Activated CD8-positive, alpha-beta memory T cell treated with anti-CD3 and anti-CD28 coated beads, Interleukin-2, amount 50 U/mL, for 4 hours (primary cell): ENCODE measurements at places on chromosomes 7 and 10.

- DNase-seq, result no peak
Measured at GRCh38 chr10:30688456-30688855, 58.9 kb upstream of the LYZL2 start.

- no peak for DNase-seq
Measured at GRCh38 chr7:33837356-33837851, 67.9 kb upstream of the BMPER start.

DNA sequence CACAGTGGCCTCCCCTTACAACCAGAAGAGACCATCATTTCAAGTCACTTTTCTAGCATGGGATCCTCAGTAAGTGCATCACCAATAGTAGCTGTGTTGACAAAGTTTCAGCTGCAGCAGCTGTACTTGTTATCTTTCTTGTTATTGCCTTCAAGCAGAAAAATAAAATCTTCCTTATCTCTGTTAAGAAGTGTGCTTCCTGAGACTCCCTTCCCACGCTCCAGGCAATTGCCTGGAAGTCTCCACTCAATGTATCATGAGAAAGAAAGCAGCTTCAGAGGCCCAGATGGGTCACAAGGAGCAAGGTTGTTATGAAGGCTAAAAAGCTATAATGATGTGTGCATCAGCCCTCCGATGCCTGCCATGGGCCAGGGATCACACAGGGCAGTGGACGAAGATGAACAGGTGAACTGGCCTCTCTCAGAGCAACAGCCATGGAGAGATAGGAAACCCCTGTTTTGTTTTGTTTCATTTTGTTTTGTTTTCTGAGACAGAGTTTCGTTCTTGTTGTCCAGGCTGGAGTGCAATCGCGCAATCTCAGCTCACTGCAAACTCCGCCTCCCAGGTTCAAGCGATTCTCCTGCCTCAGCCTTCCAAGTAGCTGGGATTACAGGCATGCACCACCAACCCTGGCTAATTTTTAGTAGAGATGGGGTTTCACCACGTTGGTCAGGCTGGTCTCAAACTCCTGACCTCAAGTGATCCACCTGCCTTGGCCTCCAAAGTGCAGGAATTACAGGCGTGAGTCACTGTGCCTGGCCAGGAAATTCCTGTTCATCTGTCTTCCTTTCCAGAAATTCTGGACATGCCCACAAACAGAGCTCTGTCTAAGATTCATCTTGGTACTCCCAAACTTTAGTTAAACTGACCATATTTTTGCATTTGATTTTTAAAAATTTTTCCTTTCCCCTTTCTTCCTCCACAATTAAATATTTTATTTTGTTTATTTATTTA is 340.5 kb downstream of the TNS3 start:
- no peak for DNase-seq

DNA sequence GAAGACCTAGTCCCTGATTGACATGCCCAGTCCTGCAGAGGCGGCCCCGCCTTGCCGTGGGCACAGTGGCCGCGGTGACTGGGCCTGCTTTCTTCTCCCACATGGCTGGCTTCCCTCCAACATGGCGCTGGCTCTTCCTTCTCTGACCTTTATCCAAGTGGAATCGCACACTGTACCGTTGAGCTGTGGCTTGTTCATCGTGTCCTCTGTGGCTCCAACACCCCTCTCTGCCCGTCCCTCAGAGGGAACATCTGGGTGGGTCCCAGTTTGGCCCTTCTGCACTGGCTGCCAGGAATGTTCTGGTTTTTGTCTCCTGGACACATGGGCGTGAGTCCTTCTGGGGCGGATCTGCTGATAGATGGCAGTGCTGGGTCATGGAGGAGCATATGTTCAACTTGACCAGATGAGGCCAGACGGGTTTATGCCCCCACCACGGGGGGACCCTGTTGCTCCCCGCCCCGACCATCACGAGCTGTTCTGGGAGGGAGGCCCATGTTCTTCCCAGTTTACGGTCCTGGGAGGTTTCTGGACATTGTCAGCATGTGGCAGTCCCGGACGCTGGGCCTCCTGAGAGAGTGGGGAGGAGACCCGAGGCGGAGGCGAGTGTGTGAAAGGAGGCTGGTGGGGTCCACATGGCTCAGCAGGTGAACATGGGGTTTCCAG is 63.5 kb downstream of the LHPP start:
- DNase-seq, result no peak

DNA sequence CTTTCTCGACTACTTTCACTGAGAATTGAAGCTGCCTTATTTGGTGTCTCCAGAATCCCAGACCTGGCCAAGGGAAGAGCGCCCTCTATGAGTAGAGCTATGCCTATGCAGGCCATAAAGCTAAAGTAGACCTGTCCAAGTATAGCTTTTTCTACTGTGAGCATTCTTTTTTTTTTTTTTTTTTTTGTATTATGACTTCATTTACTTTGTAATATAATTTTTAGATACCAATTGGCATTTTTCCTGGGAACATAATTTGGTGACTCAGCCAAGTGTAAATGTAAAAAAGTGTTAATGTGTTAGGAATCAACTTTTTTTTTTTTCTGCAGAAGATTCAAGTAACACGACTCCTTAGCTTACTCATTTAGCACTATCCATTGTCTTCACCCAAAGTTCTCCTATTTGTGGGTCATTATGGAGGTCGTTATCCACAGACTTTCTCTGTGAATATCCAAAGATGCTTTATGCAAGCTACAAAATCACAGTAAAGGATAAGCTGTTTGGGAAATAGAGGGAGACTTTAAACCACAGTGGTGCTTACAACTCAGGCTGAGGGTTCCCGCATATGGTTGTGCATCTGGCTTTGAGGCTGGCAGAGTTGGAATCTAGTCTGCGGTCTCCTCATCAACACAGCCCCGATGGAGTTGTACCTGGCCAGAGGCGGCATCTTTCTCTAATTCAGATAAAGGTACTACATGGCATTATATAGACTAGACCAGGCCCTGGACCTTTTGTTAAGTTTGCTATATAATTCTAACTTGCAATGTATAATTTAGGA is 1040.2 kb upstream of the SORCS1 start:
- DNase-seq, result no peak

DNA sequence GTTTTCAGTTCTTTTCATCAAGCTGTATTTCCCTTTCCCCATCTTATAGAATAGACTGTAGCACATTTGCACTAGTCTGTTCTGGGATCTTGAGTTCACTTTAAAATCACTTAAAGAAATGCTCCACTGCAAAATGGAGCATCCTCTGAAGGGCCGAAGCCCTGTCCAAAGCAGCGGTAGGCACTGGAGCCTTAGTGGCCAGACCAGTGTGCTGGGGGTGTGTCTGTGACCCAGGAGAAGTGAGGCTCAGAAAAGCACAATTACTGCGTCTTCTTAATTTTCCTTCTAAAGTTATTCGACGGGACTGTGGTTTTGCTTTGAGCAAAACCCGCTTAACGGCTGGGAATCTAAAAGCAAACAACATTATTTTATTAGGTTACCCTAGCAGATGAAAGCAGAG is 205.7 kb downstream of the SLC25A13 start:
- DNase-seq, result no peak

DNA sequence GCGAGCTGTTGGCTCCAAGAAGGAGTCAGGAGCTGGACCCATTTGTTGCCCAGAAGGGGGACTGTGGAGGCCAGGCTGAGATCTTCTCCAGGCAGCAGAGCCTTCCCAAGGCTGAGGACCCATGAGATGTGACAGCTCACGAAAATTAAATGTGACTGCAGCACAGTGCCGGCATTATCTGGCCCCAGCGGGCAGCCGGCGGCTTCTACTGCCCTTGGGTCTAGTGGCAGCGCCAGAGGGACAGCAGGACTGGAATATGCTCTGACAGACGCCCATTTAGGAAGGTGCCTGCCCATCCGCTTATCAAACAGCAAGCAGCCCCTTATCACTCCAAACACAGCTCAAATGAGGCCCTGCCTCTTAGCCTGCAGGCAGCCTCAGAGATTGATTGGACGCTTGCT is 122.9 kb upstream of the LYZL2 start:
- no peak for DNase-seq

GRCh38 chr10:37765216-37765615 is 92.2 kb downstream of the ZNF248 start:
- DNase-seq, result no peak

- no peak for DNase-seq
Measured at GRCh38 chr10:29529146-29529545, 105.6 kb downstream of the SVIL start.

- DNase-seq, result no peak
Measured at GRCh38 chr7:118858651-118859149, 634.2 kb downstream of the ANKRD7 start.

DNA sequence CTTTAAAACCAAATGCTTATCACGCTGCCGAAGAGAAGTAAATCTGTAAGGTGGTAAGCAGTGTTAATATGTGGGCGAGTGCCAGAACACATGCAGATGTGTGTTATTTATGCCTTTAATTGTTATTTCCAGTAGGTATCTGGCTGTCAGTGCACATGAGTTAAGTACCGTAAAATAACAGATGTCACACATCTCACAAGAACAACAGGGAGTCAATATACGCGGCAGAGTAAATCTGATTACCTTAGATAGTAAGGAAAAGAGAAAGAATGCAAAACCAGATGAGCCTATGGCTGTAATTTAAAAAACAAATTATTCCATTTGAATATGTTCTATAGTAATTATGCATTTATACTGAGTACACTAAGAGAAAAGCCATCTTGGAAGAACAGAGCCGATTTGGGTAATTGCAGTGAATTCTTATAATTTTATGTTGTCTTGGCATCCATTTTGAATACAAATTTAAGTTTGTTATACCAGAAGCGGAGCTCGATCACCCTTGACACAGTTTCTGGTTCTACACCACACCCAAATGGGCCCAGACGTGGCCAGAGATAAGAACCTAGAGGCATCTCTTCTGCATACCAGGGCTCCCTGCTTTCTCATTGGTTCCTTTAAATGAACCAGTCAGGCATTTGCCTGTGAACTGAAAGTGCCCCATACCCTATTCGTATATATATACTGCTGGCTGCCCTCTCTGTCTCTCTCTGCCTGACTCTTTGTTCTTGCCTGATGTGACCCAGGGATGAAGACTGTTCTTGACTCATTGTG is 34.8 kb downstream of the DNAJB9 start:
- DNase-seq, result no peak

DNA sequence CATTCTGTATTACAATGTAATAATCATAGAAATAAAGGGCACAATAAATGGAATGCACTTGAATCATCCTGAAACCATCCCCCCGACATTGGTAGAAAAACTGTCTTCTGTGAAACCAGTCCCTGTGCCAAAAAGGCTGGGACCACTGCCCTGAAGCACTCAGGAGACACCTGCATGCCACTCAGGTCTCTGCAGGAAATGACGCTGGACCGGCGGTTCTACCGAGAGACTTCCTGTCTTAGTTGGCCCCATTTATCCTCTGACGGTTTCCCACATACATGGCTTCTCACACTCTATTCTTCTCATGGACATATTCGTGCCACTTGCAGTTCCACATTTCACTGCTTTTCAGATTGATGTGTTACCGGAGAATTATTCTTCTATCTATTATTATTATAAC is 617.5 kb downstream of the SDK1 start:
- no peak for DNase-seq
